T-cell (primary cell): ENCODE measurements at places on chromosomes 5 and 9. TPM values are rescaled to one million over a fixed set of nuclear protein-coding genes. Genes with fewer than 3 reads are reported as not detected.

DNA sequence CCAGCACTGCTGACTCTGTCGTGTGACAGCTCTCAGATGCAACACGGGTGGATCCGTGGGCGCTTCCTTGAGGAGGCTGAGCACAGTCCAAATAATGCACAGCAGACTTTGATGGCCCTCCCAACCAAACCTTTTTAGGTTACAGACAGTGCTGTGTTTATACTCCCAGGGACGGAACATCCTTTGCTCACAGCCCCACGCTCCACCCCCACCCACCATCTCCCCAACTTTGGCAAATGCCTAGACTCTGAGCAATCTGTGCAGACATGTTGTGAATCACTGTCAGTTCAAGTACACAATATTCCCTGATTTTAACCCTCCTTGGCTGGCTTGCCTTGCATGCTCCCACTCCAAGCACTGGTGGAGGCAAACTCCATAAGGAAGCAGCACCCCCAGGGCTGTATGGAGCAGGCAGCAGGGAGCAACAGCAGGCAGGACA is 324.6 kb downstream of the MLLT3 start:
- no peak for DNase-seq

DNA sequence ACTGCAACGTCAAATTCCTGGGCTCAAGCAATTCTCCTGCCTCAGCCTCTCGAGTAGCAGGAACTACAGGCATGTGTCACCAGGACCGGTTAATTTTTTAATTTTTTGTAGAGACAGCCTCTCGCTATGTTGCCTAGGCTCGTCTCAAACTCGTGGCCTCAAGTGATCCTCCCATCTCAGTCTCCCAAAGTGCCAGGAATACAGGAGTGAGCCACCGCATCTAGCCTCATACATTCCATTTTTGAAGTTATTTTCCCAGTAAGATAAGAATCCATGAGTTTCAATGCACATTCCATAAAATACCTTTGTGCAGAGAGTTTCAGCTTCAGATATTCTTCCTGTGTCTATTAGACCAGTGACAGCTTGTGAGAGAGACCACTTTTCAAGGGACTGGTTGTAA is 70.4 kb downstream of the SKIC3 start:
- DNase-seq = no peak

GRCh38 chr9:504921-505740 is 290.5 kb downstream of the DOCK8 start:
- no peak for DNase-seq

GRCh38 chr9:135209852-135210251 is 122.4 kb downstream of the OLFM1 start:
- no peak for DNase-seq

GRCh38 chr5:132059696-132060500 is 557 bp upstream of the IL3 start:
- no peak for DNase-seq

DNA sequence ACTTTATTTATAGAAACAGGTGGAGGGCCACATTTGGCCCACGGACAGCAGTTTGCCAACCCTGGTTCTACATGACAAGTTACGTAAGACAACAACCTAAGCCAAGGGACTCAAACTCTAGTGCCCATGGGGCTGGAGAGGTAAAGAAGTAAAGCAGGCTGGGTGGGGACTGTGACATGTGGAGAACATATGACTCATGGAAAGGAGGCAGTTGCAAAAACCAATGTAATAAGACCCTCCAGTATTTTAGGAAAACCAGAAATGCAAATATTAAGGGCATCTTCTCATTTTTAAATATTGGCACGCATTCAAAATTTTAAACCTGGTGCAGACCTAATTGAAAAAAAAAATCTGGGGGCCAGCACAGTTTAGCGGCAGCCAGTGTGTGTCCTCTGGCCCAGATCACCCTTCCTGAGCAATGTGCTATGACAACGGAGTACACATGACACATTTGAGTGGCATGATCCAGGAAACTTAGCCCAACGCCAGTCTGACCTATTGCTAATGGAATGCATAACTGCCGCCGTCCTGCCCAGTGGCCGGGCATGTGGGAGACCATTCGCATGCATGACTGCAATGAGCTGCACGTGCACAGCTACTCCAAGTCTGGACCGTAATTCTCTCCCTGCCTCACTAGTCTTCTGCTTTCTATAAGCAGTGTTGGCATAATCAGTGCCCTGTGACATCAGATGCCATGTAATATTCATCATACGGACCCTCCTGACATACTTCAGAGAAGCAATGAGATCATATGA is 97.2 kb downstream of the SH3TC2 start:
- DNase-seq = no peak

- DNase-seq = no peak
These were observed 28.1 kb downstream of the PDE6A start for GRCh38 chr5:149916334-149917072.

DNA sequence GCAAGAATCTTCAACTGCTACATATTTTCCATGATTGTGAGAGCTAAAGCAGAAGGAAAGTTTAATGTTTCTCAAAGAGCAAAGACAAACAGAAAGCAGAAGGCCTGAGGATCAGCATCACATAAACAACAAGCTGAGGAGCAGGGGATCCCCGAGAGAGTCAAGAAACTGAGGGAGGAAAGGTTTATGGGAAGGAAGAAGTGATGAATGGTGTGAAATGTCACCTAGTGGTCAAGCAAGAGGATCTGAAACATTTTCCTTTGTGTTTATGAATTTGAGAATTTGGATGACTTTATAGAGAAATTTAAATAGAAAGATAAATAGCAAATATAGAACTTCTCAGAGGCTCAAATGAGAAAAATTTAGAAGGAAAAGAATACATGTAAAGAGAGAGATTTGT is 481.9 kb downstream of the CHSY3 start:
- no peak for DNase-seq

- DNase-seq = no peak
These were observed 66.6 kb downstream of the ZNF474 start for GRCh38 chr5:122195802-122196394.

DNA sequence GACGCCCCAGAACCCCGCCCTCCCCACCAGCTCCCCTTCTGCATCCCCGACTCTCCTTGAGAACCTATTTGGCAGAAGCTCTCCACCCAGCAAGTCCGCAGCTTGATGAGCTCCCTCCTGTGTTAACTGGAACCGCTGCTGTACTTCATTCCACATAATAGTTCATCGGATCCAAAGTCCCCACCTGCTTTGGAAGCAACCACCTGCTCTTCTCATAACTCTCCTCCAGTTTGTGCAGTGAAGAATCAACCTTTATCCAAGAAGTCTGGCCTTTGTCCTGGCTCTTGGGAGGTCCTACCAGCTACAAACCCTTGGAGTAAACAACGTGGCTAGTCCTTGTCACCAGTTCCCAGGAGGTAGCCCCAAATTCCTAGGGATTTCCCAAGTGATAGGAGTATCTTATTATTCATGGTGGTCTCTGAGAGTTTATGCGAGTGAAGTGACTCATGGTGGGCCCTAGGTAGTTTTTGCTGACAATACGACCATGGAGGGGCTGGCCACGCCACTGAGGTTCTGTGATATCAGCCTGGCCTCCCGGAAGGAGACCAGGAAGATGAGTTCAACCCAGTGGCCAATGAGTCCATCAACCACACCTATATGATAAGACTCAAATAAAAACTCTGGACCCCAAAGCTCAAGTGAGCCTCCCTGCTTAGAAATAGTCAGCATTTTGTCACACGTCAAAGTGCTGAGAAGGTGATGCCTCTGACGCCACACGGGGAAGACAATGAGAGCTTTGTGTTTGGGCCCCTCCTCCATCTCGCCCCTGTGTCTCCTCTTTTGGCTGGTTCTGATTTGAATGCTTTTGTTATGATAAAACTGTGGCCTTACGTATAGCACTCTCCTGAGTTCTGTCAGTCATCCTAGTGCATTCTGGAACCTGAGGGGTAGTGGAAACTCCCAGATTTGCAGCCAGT is 3.6 kb upstream of the IL4 start:
- no peak for DNase-seq

GRCh38 chr5:107223066-107223465 is 447.7 kb downstream of the EFNA5 start:
- DNase-seq = no peak

GRCh38 chr9:70411121-70411929 is 3.1 kb downstream of the KLF9 start:
- no peak for DNase-seq

- no peak for DNase-seq
These were observed 25.1 kb upstream of the MELK start for GRCh38 chr9:36547598-36547997.

DNA sequence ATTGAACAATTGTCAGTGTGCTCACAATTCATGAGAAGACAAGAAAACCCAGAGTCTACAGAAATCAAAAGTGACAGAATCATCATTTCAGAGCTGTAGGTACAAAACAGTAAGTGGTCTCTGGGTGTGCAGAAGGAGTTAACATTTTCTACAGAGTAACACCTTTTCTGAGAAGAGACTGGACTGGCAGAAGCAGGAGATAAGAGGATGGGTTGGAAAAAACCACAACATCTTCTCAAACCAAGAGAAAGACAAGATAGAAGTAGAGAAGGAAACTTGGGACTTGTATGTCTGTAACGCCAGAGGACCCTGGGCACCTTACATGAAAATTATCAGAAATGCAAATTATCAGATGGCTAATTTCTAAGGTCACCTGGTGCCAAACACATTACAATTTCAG is 82.6 kb downstream of the ARL15 start:
- no peak for DNase-seq

DNA sequence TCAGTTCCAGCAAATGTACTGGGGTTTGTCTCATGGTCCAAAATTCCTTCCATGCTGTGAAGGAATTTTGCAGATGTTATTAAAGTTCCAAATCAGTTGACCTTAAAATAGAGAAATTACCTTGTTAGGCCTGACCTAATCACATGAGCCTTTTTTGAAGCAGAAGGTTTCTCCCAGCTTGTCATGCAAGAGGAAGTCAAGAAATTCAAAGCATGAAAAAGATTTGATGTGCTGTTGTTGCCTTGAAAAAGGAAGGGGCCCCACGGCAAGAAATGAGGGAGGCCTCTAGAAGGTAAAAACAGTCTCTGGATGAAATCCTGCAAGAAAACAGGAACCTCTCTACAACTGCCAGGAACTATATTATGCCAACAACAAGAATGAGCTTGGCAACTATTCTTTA is 24.2 kb upstream of the HAPLN1 start:
- DNase-seq = no peak

DNA sequence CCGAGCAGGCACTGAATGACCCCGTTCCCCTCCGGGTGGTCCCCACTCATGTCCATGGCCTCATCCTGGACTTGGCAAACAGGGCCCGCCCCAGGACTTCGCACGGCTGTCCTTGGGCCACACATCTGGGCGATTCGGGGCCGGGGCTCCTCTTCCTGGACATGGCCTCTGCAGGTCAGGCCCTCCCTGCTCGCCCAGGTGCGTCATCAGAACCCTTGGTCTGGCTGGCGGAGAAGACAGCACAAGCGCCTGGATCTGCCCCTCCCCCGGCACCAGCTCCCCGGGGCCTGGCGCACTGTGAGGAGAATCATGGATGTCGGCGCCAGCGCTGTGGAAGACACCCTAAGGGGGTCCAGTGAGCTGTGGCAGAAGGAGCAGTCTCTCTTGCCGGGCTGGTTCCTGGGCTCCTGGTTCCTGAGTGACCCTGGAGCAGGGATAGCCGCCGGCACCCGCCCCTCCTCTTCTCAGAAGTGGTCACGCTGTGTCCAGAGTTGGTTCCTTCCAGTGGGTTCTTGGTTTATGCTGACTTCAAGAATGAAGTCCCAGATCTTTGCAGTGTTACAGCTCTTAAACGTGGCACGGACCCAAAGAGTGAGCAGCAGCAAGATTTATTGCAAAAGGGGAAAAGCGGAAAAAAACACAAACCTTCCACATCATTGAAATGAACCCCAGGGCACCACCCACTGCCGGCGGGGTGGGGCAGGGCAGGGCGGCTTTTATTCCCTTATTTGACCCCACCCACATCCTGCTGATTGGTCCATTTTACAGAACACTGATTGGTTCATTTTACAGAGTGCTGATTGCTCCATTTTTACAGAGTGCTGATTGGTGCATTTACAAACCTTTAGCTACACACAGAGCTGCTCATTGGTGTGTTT is 25.9 kb upstream of the SLC12A7 start:
- DNase-seq = no peak

DNA sequence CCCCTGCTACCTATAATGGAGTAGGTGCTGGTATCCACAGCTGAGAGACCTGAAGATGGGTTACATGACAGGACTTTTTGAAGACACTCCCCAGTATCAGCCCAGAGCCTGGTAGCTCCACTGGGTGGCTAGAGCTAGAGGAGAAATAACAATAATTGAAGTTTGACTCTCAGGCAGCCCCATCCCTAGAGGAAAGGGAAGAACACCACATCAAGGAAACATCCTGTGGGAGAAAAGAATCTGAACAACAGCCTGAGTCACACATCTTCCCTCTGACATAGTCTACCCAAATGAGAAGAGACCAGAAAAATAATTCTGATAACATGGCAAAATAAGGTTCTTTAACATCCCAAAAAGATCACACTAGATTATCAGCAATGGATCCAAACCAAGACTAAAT is 432.1 kb downstream of the CDH18 start:
- no peak for DNase-seq

- DNase-seq = peak; percentile 30
These were observed 82.7 kb downstream of the HSD17B3 start for GRCh38 chr9:96219026-96219899.

DNA sequence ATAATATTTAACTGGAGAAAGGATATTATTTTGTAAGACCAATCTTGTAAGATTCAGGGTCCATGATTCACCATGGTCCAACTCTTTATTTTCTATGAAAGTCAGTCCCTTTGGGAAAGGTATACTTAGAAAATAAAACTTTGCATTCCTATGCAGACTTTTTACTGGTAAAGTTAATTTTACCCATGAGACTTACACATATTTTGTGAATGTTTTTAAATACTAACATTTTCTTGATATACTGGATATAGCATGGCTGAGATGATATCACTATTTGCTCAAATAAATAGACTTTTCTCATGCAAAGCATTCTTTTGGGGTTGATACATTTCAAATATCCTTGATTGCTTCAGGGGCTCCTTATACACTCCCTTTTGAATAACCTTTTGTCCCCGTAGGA is 512.1 kb downstream of the MAN2A1 start:
- no peak for DNase-seq

The PCDHGA7 gene
- total RNA-seq = 0.16 TPM

The ZNG1C gene
- total RNA-seq = 29.3 TPM

The CCDC171 gene
- total RNA-seq = 1.7 TPM

The QRFP gene
- total RNA-seq = not detected

The SOHLH1 gene
- total RNA-seq = not detected

The ADAMTS13 gene
- total RNA-seq = 1.5 TPM

The SLC34A1 gene
- total RNA-seq = 0.16 TPM

The CYSRT1 gene
- total RNA-seq = 0.32 TPM

The ORM1 gene
- not detected for total RNA-seq

The GPX3 gene
- 0.49 TPM for total RNA-seq
